ENCODE measurements at places on chromosomes 11 and 22.
A peak's percentile ranks its signal among the peaks of the same experiment; 100 is the strongest.

DNA sequence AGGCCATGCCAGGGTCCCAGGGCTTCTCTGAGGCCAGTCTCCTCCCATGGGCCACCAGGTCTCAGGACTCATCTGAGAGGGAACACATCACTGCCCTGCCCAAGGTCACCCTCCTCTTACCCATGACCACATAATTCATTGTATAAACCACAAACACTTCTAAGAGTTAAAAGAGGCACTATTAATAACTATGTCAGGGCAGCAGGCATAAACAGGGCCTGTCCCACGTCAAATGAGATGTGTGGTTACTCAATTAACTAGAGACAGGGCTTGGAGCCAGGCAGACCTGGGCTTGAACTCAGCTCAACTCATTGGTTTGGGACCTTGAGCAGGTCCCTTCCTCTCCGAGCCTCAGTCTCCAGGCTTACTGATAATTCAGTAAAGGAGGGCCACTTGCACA lies 33.1 kb downstream of the ARAP1 start:
- DNase-seq, result no peak

DNA sequence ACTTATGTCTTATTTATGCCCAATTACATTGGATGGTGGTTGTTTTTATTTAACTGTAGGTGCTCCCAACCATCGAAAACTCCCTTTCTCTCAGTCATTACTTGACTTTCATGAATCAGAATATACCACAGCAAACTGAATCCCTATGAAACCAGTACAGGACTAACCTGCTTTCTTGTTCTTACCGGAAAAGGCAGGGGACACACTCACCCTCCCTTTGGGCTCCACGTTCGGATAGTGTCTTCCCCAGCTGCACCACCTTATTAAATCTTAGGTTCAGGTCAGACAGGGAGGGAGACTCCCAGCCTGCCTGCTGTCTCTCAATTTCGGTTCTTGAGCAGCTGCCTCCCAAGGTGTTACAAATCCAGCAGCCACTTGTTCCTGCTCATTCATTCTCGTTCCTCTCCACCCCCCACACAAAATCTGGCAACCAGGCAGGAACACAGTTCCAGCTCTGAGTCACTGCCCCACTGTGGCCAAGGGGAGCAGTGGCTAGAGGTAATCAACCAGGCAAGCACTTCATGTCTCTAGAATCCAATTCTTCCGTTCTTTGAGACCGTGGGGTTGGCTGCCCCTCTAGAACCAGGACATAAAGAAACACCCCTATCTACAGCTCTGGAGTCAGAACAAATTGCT lies 133.0 kb downstream of the PLEKHA7 start:
- no peak for DNase-seq

GRCh38 chr11:12741671-12742216 lies 67.5 kb downstream of the TEAD1 start:
- DNase-seq, result no peak

DNA sequence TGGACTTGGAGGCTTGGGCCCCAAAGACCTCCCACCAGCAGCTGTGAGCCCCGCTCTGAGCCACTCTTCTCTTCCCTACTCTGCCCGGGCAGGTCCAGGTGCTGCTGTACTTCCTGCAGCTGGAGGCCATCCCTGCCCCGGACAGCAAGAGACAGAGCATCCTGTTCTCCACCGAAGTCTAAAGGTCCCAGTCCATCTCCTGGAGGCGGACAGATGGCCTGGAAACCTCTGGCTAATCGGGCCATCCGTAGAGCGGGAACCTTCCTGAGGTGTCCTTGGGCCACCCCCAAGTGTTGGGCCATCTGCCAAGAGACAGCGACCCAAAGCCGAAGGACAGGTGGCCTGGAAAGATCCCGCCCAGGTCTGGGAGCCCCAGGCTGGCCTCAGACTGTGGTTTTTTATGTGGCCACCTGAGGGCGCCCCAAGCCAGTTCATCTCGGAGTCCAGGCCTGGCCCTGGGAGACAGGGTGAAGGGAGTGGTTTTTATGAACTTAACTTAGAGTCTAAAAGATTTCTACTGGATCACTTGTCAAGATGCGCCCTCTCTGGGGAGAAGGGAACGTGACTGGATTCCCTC lies 135.1 kb downstream of the BCR start:
- peak; percentile 43 for DNase-seq

- peak; percentile 20 for DNase-seq
Measured at GRCh38 chr11:33735271-33736147, 714 bp downstream of the CD59 start.

- no peak for DNase-seq
Measured at GRCh38 chr22:28231441-28231840, 312.4 kb upstream of the PITPNB start.

GRCh38 chr11:124639186-124639585 lies 16.5 kb downstream of the TBRG1 start:
- DNase-seq, result no peak
